ENCODE measurements at places on chromosomes 13 and 19. TPM values are rescaled to one million over a fixed set of nuclear protein-coding genes. Genes with fewer than 3 reads are reported as not detected.

DNA sequence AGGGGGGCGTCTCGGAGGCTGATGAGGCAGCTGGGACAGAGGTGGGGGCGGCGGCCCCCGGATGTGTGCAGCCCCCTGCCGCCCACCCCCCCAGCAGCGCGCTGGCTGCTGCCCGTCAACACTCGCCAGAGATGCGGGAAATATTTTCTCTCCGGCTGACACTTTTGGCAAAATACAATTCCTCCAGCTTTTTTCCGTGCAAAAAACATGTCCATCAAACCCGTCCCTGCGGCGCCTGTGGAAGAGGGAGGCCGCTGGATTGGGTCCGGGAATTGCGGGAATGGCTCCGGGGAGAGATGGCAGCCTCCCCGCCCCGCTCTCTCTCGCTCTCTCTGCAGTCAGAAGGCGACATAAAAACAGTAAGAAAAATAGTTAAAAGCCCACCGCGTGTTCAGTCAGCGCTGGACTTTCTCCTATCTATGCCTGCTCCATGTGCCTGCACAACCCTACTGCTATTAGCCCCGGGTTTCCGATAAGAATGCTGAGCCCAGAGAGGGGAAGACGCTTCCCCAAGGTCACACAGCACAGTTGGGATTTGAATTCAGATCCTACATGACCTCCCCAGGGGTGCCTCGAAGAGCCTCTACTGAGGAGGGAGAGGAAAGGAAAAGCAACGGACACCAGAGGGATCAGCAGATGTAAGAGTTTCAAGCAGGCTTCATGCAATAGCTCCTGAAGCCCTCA lies 23.2 kb downstream of the ZNRF4 start:
- no peaks in the 10 kb centered on the region for H3K36me3 ChIP-seq
- H3K4me1 ChIP-seq = no peaks in the 10 kb centered on the region
- H3K27ac ChIP-seq = no peak overlapping the region
- H3K27me3 ChIP-seq = peaks cover 73% of the 10 kb centered on the region
- DNase-seq = no peak

DNA sequence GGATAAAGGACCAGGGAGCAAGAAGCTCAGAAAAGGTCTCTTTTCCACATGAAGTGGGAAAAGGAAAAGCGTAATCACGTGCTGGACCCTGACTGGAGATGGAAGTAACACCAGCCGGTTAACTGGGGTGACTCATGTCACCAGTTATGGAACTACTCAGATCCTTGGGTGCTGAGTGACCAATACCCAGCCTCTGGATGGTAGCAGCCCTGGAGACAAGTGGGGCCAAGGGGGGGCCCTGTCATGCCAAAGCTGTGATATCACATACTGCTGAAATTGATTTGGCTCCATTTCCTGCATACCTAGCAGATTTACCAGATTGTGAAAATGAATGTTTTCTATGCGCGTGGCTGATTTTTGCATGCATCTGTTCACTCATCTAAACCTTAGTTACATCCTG lies 158.9 kb downstream of the ZIC5 start:
- no peak overlapping the region for H3K4me3 ChIP-seq
- H3K4me1 ChIP-seq = no peaks in the 10 kb centered on the region

- peak; percentile 69 for DNase-seq
- no peaks in the 10 kb centered on the region for H3K36me3 ChIP-seq
- H3K4me3 ChIP-seq = no peak overlapping the region
- H3K27ac ChIP-seq = no peak overlapping the region
- H3K4me1 ChIP-seq = no peaks in the 10 kb centered on the region
- no peaks in the 10 kb centered on the region for H3K27me3 ChIP-seq
Observed at GRCh38 chr19:47765523-47766358, 12.8 kb upstream of the SELENOW start.

GRCh38 chr13:36919171-36919832 lies 736 bp downstream of the SMAD9 start:
- peak overlapping the region; percentile 58 for H3K27ac ChIP-seq
- H3K4me1 ChIP-seq = peaks cover 4% of the 10 kb centered on the region
- H3K27me3 ChIP-seq = peaks cover 52% of the 10 kb centered on the region
- peak overlapping the region; percentile 44 for H3K4me3 ChIP-seq
- peak; percentile 78 for DNase-seq
- H3K36me3 ChIP-seq = no peaks in the 10 kb centered on the region

- H3K27me3 ChIP-seq = no peaks in the 10 kb centered on the region
- no peak overlapping the region for H3K27ac ChIP-seq
- H3K4me1 ChIP-seq = no peaks in the 10 kb centered on the region
- peak; percentile 46 for DNase-seq
- no peaks in the 10 kb centered on the region for H3K36me3 ChIP-seq
- H3K4me3 ChIP-seq = no peak overlapping the region
Observed at GRCh38 chr13:93248627-93249047, 22.0 kb downstream of the GPC6 start.

GRCh38 chr13:88649855-88650254 lies 978.7 kb downstream of the SLITRK5 start:
- H3K36me3 ChIP-seq = no peaks in the 10 kb centered on the region
- no peak overlapping the region for H3K4me3 ChIP-seq
- no peaks in the 10 kb centered on the region for H3K4me1 ChIP-seq
- no peaks in the 10 kb centered on the region for H3K27me3 ChIP-seq

DNA sequence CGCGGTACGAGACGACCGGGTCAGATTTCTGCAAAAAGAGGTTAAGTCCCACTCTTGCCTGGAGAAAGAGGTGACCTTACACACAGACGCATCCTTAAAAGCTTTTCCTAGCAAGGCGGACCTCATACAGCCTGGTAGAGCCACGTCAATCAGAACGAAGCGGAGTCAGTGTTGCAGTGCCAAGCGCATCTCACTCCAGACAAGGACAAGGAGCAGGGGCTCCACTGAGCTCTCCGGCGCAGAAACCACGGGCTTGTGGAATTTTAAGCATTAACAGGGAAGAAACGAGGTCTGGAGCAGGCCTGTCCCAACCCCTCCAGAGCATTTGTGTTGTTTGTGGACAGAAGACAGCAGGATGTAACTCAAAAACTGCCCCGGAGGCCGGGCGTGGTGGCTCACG lies 7.1 kb downstream of the EEF2 start:
- peaks cover 83% of the 10 kb centered on the region for H3K36me3 ChIP-seq
- H3K4me1 ChIP-seq = peaks cover 53% of the 10 kb centered on the region
- H3K27ac ChIP-seq = no peak overlapping the region

GRCh38 chr13:19634256-19634740 lies 839 bp downstream of the MPHOSPH8 start:
- DNase-seq = no peak
- H3K36me3 ChIP-seq = no peaks in the 10 kb centered on the region
- peak overlapping the region; percentile 93 for H3K27ac ChIP-seq
- H3K4me1 ChIP-seq = peaks cover 16% of the 10 kb centered on the region

DNA sequence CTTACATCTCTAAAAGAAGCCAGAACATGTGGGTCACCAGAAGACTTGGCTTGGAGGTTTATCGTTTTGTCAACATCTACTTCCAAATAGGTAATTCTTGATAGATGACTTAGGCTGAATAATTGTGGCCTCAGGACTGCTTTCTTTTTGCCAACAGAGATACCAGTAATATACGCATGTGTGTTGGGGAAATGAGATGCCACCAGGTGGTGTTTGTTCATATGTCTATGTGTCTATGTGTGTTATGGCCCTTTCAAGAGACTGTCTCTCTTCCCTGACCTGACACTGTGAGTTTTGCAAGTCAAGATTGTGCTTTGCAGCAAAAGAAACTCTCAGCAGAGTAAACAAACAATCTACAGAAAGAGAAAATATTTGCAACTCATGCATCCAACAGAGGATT lies 31.6 kb upstream of the METTL21C start:
- no peak overlapping the region for H3K4me3 ChIP-seq
- H3K27me3 ChIP-seq = no peaks in the 10 kb centered on the region
- no peak overlapping the region for H3K27ac ChIP-seq
- no peaks in the 10 kb centered on the region for H3K36me3 ChIP-seq

DNA sequence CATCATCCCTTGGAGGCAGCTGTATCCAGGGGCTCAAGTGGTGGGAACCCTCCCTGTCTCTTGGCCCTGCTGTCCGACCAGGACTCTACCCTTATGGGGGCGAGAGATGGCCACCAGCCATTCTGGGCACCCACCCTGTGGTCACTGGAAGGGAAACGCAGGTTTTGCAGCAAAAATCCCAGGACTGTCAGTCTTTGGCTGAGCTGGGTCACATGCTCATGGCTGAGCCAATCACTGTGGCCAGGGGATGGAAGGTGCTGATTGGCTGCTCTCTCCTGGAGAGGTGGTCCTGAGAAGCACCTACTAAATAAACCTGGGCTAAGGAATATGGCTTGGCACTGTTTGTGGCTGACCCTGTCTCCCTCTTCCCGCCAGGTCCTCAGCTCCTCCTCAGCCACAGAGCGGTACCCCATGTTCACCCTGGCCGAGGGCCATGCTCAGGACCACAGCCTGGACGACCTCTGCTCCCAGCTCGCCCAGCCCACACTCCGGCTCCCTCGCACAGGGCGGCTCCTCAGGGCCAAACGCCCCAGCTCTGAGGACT lies 8.9 kb downstream of the ATG4D start:
- H3K36me3 ChIP-seq = no peaks in the 10 kb centered on the region
- H3K27ac ChIP-seq = peak overlapping the region; percentile 13
- DNase-seq = no peak
- no peaks in the 10 kb centered on the region for H3K4me1 ChIP-seq
- no peaks in the 10 kb centered on the region for H3K27me3 ChIP-seq

- DNase-seq = no peak
- H3K4me1 ChIP-seq = no peaks in the 10 kb centered on the region
- H3K36me3 ChIP-seq = no peaks in the 10 kb centered on the region
- H3K27me3 ChIP-seq = no peaks in the 10 kb centered on the region
Observed at GRCh38 chr19:27805848-27806247, 1407.1 kb downstream of the UQCRFS1 start.

- no peaks in the 10 kb centered on the region for H3K36me3 ChIP-seq
- H3K4me1 ChIP-seq = peaks cover 46% of the 10 kb centered on the region
- no peak overlapping the region for H3K4me3 ChIP-seq
- no peaks in the 10 kb centered on the region for H3K27me3 ChIP-seq
- no peak overlapping the region for H3K27ac ChIP-seq
Observed at GRCh38 chr19:19420570-19421298, 15.3 kb downstream of the GATAD2A start.

- no peak overlapping the region for H3K4me3 ChIP-seq
- DNase-seq = no peak
- no peaks in the 10 kb centered on the region for H3K36me3 ChIP-seq
- H3K27ac ChIP-seq = no peak overlapping the region
- no peaks in the 10 kb centered on the region for H3K4me1 ChIP-seq
Observed at GRCh38 chr13:74000876-74001275, 133.3 kb downstream of the KLF12 start.

- H3K27me3 ChIP-seq = no peaks in the 10 kb centered on the region
- H3K4me3 ChIP-seq = no peak overlapping the region
- no peaks in the 10 kb centered on the region for H3K36me3 ChIP-seq
- no peaks in the 10 kb centered on the region for H3K4me1 ChIP-seq
- DNase-seq = no peak
Observed at GRCh38 chr13:75307370-75307949, 174.5 kb downstream of the TBC1D4 start.

DNA sequence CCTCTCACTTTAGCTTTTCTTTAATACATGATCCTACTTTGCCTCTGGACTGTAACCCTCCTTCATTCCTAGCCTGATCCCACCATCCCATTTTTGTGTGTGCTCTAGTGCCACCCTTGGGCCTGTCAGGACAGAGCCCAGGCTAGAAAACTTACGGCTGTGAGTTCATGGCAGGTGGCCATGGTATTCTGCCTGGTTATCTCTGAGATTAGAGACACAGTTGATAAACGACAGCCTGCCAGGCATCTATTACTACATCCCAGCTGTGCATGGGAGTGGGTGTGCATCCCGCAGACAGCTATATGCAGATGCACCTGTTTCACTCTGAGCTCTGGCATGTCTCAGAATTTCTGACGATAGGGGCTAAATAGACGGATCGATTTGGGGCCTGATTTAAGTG lies 110.9 kb downstream of the HS6ST3 start:
- no peaks in the 10 kb centered on the region for H3K27me3 ChIP-seq
- H3K4me1 ChIP-seq = no peaks in the 10 kb centered on the region

DNA sequence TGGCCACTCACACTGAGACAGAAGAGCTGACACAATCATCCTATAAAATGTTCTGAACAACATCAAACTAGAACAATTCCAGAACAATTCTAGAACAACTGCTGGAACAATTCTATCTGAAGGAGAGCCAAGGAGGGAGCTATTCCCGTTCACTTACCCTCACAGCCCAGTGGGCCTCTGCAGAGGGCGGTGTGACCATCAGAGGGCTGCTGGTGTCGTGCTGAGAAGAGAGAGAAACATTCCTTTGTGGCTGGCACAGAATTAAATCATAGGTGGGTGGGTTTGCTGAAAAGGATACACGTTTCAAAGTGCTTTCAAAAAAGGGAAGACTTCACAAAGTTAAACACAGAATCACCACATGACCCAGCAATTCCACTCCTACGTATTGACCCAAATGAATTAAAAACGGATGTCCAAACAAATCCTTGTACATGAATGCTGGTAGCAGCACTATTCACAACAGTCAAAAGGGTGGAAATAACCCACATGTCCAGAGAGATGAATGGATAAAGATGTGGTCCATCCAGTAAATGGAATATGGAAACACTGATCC lies 34.9 kb downstream of the EPS15L1 start:
- peaks cover 90% of the 10 kb centered on the region for H3K36me3 ChIP-seq
- H3K27ac ChIP-seq = no peak overlapping the region
- H3K4me3 ChIP-seq = no peak overlapping the region
- H3K4me1 ChIP-seq = peaks cover 10% of the 10 kb centered on the region
- peak; percentile 8 for DNase-seq

GRCh38 chr13:113888701-113889330 lies 24.9 kb upstream of the GAS6 start:
- H3K4me1 ChIP-seq = no peaks in the 10 kb centered on the region
- no peak overlapping the region for H3K27ac ChIP-seq

The FXYD5 gene
- total RNA-seq = 111 TPM

The FUT3 gene
- 25.2 TPM for total RNA-seq

The CCDC106 gene
- total RNA-seq = 9.7 TPM

The USHBP1 gene
- 9.2 TPM for total RNA-seq

The ZNF491 gene
- total RNA-seq = 4.1 TPM

The ZNF324B gene
- total RNA-seq = 5.2 TPM

The ZNF285 gene
- 2.1 TPM for total RNA-seq

Measured in left lung (tissue), 14 donors.